COLO829 (cell line): ENCODE measurements at places on chromosomes 16 and 17.
A peak's percentile ranks its signal among the peaks of the same experiment; 100 is the strongest.

- DNase-seq = no peak
These were observed 19.4 kb downstream of the PLCG2 start for GRCh38 chr16:81798311-81799137.

- no peak for DNase-seq
These were observed 15.3 kb downstream of the CMTM3 start for GRCh38 chr16:66619534-66620428.

GRCh38 chr16:4828567-4829321, 18.3 kb downstream of the GLYR1 start:
- DNase-seq = no peak

- DNase-seq = no peak
These were observed 18.6 kb downstream of the CD300LB start for GRCh38 chr17:74512624-74513091.

GRCh38 chr16:10231563-10231962, 49.3 kb upstream of the GRIN2A start:
- DNase-seq = no peak

DNA sequence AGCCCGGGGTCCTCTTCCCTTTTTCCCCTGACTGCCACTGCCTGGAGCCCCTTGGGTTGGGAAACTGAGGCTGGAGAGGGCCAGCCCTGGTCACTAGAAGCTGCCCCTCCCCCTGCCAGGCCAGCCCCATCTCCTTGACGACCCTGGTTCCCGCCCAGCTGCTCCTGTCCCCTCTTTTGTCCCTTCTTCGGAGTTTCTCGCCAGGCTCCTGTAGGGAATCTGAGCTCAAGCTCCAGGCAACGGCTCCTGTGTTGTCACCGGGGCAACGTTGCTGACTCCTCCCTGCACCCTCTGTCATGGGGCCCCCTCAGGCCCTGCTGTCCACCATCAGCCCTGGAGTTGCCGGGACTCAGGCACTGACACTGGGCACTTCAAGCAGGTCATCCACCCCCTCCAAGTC, 5.7 kb downstream of the LLGL1 start:
- no peak for DNase-seq

DNA sequence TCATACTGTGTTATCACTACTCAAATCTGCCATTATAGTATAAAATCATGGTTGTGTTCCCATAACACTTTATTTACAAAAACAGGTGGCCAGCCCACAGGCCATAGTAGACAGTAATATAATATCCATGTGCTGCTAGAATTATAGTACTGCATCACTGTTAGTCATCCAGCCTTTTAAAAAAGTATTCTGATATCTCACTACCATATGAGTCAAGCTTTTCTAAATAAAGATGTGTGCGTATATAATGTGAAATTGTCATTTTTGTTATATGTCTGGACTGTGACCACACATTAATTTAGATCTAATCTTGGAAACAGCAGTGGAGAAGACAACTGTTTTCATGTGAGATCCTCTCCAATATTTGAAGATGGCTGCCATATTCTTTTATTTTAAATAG, 1049.1 kb upstream of the GOT2 start:
- no peak for DNase-seq

- no peak for DNase-seq
These were observed 22.2 kb downstream of the SOST start for GRCh38 chr17:43736389-43736788.

DNA sequence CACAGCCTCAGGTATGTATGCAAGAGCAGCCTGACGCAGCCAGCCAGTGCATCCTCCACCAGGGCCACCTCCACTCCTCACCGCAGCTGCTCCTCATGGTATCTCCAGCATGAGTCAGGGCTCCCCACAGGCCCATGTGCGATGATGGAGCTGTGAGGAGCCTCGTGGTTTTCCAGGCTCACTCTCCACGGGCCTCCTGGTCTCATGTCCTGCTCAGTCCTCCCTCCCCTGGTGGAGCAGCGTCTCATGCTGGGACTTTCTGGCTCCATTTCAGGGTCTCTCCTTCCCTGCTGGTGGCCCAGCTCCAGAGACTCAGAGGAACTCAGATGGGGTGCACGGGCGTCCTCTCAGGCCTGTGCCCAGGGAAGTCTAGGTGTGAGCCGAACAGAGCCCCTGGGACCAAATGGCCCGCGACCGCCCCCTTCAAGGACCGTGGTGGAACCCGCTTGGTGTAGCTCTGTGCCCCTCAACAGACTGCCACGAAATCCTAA, 70.4 kb downstream of the METRNL start:
- no peak for DNase-seq

GRCh38 chr17:72530454-72530853, 409.6 kb downstream of the SOX9 start:
- no peak for DNase-seq

DNA sequence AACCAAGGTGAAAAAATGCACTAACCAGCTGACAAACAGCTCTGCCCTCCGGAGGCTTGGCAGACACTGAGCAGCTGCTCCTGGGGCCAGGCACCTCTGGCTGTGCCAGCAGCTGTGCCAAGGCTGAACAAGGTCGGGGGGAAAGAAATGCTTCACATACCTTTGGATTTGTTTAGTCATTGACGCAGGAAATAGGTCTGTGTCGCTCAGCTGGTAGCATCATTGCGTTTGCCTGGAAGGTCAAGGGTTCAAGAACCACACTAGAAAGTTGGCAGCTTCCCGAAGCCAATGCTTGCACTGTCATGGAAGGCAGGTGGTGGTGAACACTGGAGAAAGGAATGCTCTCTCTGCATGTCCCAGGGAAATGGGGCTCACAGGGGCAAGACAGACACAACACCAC, 63.5 kb downstream of the PCTP start:
- DNase-seq = no peak

- no peak for DNase-seq
These were observed 4.3 kb downstream of the ATP1B2 start for GRCh38 chr17:7654832-7655540.

DNA sequence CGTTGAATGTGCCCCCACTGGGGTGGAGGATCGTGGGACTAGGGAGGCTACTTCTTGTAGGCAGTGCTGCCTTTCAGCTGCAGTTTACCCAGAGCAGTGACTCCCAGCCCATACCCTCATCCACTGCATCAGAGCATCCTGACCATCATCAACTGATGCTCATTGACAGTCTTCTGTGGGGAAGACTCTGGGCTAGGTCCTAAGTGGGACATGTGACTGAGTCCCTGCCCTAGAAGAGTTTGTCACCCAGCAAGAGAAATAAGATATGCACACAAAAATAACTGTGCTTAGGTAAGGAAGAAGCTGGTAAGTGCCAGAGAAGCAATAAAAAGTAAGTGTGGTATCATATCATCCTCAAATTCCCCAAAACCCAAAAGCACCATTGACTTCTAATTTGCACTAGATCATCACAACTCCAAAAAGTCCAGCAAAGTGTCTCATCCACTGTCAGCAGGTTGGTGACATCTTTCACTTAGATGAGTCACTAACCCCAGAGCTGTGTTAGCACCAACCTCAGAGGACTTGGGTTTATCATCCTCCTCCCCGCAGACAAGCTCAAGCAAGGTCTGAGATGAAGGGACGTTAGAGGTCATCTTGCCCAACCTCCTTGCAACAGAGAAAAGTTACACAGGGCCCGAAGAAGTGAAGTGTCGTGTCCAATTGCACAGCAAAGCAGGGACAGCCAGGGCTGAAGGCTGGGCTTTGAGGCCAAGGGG, 99.0 kb downstream of the CCDC182 start:
- no peak for DNase-seq

- DNase-seq = peak; percentile 56
These were observed 44.0 kb downstream of the PRAC1 start for GRCh38 chr17:48678141-48678971.

- DNase-seq = no peak
These were observed 43.2 kb upstream of the SCNN1B start for GRCh38 chr16:23258919-23259237.

- no peak for DNase-seq
These were observed 5.0 kb downstream of the RSPRY1 start for GRCh38 chr16:57191056-57191571.

DNA sequence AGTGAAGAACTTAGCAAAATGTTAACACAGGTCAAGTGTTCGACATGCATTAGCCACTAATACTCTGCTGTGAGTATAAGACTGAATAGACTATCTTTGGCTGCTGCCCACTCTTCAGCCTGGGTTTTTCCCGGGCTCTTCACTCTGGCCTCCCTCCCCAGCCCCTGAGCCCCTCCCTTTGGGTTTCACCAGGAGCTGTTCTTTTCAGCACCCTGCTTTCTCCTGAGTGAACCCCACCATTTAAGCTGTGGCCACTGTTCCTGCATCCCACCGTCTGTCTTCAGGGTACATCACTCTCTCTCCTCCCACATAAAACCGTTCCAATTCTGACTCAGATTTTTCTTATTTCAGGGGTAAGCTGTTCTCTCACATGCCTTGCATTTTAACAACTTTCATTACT, 92.0 kb upstream of the ASIC2 start:
- DNase-seq = no peak

DNA sequence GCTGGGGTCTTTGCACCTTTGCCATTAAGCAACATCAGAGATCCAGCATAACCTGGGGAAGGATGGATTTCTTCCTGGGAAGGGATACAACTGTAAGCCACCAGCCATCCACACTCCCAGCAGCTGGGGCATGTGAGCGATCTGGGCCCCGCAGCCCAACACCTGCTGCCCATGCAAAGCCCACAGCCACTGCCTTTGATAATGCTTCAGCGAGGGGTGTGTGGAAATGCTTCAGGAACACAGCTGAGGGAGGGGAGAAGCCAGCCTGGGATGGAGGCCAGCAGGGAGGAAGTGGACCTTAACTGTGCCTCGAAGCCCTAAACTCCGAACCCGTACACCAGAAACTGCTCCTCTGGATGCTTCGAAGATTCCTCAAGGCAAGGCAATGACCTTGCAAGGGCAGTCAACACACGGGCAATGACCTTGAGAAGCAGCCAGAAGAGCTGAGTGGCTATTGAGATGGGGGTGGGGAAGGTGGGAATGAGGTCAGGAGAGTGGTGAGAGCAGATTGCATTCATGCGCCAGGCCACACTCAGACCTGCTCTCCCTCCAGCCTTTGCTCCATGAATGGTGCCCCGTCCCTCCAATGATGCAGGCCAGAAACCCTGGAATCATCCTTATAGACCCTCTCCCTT, 49.1 kb downstream of the KATNIP start:
- DNase-seq = no peak

DNA sequence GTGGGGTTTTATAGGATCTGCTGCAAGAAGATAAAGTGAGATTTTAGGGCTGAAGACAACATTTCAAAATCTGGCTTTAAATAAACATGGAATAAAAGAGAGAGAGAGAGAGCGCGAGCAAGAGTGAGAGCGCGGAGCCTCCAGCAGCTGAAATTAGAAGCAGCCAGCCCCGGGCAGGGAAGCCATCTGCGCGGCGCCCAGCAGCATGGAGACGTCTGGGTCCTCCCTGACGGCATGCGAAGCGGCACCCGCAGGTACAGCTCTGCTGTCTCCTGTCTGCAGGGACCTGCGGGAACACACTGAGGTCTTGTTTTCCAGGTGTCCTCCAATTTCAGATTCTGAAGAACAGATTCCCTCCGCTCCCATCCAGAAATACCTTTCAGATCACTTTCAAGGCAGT, 7.9 kb upstream of the BAIAP2 start:
- no peak for DNase-seq

DNA sequence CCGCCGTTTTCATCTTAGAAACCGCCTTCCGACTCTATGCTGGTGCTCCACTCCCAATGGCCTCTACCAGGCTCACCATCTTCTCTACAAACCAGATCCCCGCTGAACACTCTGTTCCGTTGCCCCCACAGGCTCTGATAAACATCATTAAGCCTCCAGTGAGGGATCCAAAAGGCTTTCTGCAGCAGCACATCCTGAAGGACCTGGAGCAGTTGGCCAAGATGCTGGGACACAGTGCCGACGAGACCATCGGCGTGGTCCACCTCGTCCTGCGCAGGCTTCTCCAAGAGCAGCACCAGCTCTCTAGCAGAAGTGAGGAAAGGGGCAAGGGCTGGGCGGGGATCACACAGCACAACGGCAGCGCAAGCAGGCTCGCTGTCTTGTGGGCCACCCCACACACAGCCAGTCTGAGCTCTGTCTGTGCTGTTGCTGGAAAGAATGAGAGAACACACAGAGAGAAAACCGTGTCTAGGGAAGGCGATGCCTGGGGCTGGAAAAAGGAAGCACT, 33.5 kb upstream of the ENDOV start:
- DNase-seq = no peak

DNA sequence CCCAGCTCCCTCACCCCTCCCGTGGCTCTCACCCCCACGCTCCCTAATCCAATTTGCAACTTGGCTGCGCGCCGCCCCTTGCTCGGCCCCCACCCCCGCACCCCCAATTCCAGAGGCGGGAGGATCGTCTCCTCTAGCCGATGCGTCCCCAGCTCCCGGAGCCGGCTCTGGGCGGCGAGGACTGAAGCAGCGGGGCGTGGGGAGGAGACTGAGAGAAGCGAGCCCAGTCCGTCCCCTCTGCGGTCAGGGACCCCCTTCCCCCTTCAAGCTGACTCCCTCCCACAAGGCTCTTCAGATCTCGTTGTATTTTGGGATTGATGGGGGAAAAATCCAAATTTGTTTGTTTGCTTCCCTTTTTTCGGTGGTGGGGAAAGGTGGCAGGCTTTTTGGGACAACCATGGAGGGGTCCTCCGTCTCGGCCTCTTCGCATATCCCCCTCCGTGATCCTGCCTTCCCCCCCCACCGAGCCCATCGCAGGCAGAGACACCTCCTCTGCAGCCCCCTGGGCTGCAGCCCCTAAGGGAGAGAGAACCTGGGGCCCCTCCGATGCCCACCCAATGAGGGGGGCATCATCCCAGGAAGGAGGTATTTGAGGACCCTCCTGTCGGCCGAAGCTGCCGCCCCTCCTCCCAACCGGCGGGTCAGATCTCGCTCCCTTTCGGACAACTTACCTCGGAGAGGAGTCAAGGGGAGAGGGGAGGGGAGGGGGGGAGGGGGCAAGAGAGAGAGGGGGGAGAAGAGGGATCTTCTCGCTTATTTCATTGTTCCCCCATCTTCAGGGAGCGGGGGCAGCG, 466 bp downstream of the NEUROD2 start:
- no peak for DNase-seq
